ENCODE measurements at places on chromosomes 2 and 18. TPM values are rescaled to one million over a fixed set of nuclear protein-coding genes. Genes with fewer than 3 reads are reported as not detected.

Gene MOGAT1
- polyA plus RNA-seq: not detected

Gene CHRND
- polyA plus RNA-seq: 0.92 TPM

Gene TEKT4
- 0.16 TPM for polyA plus RNA-seq

Gene POTEI
- 0.08 TPM for polyA plus RNA-seq

Gene IL1RN
- polyA plus RNA-seq: 3.7 TPM

Gene ALPG
- polyA plus RNA-seq: 0.05 TPM

Gene GAREM1
- 25.7 TPM for polyA plus RNA-seq

Gene RAPGEF4
- polyA plus RNA-seq: 11.4 TPM

Gene CNTNAP5
- polyA plus RNA-seq: not detected

Gene SERPINB13
- not detected for polyA plus RNA-seq

Gene FAP
- polyA plus RNA-seq: 11.1 TPM

Gene IL1R2
- 0.56 TPM for polyA plus RNA-seq

Gene NGEF
- 3.0 TPM for polyA plus RNA-seq

Gene IDH1
- polyA plus RNA-seq: 77.2 TPM

Gene INPP1
- polyA plus RNA-seq: 15.3 TPM

Gene SOWAHC
- 16.7 TPM for polyA plus RNA-seq

Gene RAB27B
- polyA plus RNA-seq: 4.4 TPM

Gene ARL5A
- polyA plus RNA-seq: 42.7 TPM

Gene CFC1
- polyA plus RNA-seq: not detected

Gene INPP4A
- polyA plus RNA-seq: 17.4 TPM

Gene DNER
- polyA plus RNA-seq: 53.4 TPM

Gene ITGA6
- polyA plus RNA-seq: 90.8 TPM

Gene RAD51AP2
- polyA plus RNA-seq: 0.17 TPM

Gene DNAH7
- 9.4 TPM for polyA plus RNA-seq

Gene FARSB
- polyA plus RNA-seq: 27.6 TPM

Gene GPR45
- 0.12 TPM for polyA plus RNA-seq

Gene EPB41L5
- 83.7 TPM for polyA plus RNA-seq

Gene TMEM163
- polyA plus RNA-seq: 2.4 TPM

Gene SLC14A1
- polyA plus RNA-seq: 6.8 TPM

Gene ST6GAL2
- 23.7 TPM for polyA plus RNA-seq

Gene CDH2
- polyA plus RNA-seq: 78.6 TPM

Gene SPEG
- 13.6 TPM for polyA plus RNA-seq

Gene FEV
- polyA plus RNA-seq: not detected

Gene TUBA4B
- polyA plus RNA-seq: 0.91 TPM

Gene SERPINB2
- polyA plus RNA-seq: 0.27 TPM

Gene IL37
- polyA plus RNA-seq: 0.13 TPM

Gene CCDC74B
- polyA plus RNA-seq: 26.2 TPM

Gene CSRNP3
- polyA plus RNA-seq: 10.3 TPM

Gene MREG
- polyA plus RNA-seq: 17.7 TPM

Gene AQP12B
- polyA plus RNA-seq: 2.8 TPM

Gene AMER3
- 0.03 TPM for polyA plus RNA-seq

Gene SPC25
- 19.0 TPM for polyA plus RNA-seq

Gene FAM98A
- 50.9 TPM for polyA plus RNA-seq

Gene TLX2
- polyA plus RNA-seq: not detected

Gene HRH4
- polyA plus RNA-seq: 0.08 TPM

Gene PROKR1
- polyA plus RNA-seq: 0.20 TPM

Gene MROH2A
- not detected for polyA plus RNA-seq

Gene SAG
- 0.24 TPM for polyA plus RNA-seq

Gene AKAIN1
- polyA plus RNA-seq: not detected
